DMS79 (cell line): ENCODE measurements at places on chromosomes 5 and 9.
A peak's percentile ranks its signal among the peaks of the same experiment; 100 is the strongest.

DNA sequence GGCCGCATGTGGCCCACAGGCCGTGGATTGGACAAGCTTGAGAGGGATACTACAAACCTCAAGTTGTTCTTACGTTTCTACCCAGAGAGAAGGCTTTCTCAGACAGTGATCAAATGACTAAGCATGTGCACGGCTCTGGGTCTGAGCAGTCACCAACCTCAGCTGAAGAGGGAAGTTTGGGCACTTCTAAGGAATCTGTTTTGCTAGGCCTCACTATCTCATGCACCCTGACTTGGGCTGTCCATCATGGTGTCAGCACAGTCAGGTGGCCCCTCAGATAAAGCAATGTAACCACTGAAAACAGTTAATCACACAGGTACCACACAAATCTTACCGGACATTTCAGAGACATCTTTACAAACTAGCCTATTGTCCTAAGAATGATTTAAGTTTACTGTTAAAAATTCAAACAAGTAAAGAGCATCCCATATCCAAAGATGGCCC is 24.6 kb downstream of the CSF2 start:
- DNase-seq = no peak

DNA sequence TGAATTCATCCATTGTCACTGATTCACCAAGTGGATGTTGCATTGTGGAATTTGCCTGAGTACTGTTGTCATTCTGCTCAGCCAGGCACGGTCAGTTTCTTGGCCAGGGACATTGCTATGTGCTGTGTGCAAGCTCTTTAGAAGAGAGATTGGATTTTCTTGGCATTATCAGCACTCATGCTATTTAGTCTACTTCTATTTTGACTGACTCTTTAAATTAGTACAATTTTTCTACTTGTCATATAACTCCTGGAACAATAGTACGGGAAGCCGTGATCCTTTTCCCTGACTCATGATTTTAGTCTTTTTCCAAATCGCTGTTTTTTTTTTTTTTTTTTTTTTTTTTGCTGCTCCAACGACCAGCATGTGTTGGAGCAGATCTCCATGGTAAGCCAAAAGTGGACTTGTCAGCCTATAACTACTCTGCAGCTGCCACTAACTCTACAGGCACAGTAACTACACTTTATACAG is 129.7 kb downstream of the CDC42SE2 start:
- no peak for DNase-seq

DNA sequence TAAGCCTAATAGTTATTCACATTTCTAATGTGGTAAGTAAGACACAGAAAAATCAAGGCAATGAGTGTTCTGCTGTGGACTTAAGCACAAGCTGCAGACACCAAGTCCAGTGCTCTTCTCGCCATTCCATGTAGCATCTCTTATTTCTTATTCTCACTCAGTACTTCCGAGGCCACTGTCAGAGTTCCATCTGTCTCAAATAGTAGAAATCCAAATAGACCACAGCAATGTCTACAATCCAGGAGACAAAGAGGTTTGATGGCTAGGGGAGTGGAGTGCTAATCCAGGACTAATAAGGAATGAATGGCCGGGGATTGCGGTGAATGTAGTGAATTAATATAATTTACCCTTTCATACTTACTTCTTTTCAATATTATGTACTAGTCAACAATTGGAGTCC is 147.3 kb downstream of the FBXL7 start:
- no peak for DNase-seq

- DNase-seq = no peak
Observed at GRCh38 chr5:119338326-119338946, 17.4 kb upstream of the TNFAIP8 start.

DNA sequence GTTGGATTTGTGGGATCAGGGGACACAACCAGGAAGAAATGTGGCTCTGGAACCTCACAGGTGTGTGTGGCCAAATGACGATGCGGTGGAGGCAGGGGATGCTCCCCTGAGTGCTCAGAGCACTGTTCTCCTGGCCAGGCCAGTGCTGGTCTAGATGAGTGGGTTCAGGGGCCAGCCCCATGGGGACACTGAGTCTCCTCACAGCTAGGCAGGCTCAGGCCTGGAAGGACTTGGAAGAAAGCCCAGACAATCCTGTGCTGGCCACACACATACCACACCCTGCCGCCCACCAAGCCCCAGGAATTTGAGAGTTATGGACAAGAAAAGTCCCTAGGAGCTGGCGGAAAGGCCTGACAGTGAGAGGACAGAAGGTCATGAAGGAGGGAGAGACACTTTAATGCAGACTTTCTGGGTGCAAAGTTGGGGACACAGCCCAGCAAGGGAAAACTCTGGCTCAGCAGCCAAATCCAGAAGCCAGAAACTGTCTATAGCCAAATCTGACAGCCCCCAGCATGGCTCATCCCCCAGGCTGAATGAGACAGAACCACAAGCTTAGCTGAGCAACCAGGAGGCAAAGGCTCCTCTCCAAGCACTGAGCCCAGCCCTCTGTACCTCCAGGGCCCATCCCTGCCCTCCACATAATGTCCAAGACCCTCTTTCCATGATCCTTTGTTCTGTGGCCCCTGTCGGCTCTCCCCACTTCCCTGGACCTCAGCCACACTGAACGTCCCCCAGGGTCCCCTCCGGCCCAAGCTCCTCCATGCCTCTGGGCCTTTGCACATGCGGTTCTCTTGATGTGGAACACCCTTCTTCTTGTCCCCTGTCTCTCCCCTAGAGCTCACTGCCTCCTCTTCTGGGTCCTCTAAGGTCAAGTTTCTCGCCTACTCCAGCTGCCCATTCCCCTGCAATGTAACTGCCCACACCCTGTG is 22.4 kb downstream of the LHX6 start:
- DNase-seq = no peak

- peak; percentile 16 for DNase-seq
Observed at GRCh38 chr5:55226027-55226933, 835 bp downstream of the MCIDAS start.

GRCh38 chr5:94969174-94969573 is 315.7 kb downstream of the MCTP1 start:
- DNase-seq = no peak

GRCh38 chr5:152314196-152314829 is 90.8 kb downstream of the NMUR2 start:
- DNase-seq = no peak
